ENCODE measurements at places on chromosomes 6 and 20.

GRCh38 chr6:17665132-17665531, 41.6 kb downstream of the NUP153 start:
- no peak for DNase-seq

DNA sequence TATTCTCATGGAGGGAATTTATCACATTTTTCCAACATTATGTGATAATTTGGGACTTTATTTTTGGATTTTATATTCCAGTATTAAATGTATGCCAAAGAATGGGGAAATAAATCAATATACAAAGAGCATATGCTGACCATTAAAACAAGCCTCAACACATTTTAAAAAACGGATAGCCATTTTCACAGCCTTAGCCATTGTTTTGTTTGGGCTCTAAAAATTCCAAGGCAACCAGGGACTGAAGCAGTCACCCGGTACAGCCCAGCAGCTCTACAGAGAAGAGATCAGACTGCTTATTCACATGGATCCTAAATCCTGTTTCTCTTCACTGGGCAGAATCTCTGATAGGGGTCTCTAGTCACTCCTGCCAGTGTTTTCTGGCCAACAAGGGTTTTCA, 150.2 kb upstream of the OGFRL1 start:
- no peak for DNase-seq

GRCh38 chr6:116575227-116575626, 3.9 kb downstream of the RWDD1 start:
- DNase-seq, result no peak

DNA sequence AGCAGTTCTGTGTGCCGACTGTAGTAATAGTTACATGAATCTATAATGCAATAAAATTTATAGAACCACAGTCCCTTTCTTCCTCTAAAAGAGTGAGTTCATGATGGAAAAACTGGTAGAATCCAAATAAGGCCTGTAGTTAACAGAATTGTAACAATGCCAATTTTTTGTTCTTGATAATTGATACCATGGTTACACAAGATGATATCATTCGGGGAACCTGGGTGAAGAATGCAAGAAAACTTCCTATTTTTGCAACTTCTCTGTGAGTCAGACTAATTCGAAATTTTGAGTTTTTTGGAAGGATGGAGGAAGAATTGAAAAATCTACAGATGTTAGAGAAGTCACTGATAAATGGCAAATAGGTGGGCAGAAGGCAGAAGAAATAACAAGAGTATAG, 381.8 kb downstream of the CDKAL1 start:
- DNase-seq, result peak; percentile 60

GRCh38 chr6:7769702-7770101, 43.8 kb downstream of the BMP6 start:
- no peak for DNase-seq

GRCh38 chr6:88982720-88983119, 19.3 kb upstream of the RNGTT start:
- DNase-seq, result no peak

DNA sequence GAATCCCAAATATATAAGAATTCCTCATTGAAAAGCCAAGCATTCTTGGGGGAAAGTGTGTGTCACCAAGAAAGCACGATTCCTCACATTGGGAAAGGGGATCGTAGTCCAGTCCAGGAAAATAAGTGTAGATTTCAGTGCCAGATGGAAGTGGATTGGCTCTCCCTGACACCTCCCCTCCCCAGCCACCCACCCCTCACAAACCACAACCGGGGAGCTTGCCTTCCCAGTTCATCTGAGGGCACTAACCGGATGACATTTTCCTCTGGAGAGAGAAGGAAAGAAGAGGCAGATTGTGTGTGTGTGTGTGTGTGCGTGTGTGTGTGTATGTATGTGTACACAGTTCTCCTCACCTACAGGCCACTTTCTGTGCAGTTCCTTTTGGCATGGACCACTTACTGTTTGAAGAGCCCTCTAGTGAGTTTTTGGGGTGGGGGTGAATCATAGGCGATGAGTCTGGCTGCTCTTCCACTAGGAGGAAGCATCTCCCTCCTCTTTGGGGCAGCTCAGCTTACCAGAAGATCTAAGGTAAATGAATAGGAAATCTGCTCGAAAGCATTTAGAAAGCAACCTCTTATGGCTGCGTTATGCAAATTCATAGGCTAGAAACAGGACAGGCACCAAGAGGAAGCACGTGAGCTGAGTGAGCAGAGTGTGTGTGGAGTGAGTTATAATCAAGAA, 20.8 kb downstream of the DAAM2 start:
- no peak for DNase-seq

DNA sequence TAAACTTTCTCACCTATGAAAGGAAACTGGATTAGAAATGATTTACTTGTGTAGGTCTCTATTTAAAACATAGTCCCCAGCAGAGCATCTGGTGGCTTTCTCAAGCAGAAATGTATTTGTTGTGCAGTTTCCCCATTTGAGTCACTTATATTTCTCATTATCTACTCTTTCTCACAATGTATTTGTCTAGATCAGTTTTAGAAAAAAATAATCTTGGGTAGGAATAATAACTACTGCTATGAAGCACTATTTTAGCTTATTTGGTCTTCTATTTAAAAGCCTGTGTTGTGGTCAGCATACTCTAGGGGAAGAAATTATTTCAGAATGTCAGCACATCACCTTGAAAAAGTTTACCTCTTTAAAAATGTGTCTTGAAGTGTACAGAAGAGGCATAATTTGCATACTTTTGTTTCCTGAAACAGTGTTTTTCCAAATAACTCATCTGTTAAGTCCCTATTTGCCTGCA, 60.9 kb upstream of the PRL start:
- DNase-seq, result no peak

GRCh38 chr20:8909596-8909995, 159.3 kb upstream of the PLCB4 start:
- no peak for DNase-seq

DNA sequence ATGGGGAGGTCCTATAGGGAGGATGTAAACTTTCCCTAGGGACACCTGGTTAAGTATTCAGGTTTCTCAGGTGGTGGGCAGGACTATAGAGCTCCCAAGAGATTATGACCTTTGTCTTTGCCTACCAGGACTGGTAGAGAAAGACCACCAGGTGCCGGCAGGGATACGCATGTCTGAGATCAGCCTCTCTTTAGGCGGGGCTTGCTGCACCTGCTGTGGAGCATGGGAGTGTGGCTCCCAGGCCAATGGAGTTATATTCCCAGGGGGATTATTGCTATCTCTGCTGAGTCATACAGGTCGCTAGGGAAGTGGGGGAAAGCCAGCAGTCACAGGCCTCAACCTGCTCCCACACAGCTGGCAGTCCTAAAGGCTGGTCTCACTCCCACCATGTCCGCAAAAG, 280.5 kb upstream of the MMS22L start:
- DNase-seq, result no peak

DNA sequence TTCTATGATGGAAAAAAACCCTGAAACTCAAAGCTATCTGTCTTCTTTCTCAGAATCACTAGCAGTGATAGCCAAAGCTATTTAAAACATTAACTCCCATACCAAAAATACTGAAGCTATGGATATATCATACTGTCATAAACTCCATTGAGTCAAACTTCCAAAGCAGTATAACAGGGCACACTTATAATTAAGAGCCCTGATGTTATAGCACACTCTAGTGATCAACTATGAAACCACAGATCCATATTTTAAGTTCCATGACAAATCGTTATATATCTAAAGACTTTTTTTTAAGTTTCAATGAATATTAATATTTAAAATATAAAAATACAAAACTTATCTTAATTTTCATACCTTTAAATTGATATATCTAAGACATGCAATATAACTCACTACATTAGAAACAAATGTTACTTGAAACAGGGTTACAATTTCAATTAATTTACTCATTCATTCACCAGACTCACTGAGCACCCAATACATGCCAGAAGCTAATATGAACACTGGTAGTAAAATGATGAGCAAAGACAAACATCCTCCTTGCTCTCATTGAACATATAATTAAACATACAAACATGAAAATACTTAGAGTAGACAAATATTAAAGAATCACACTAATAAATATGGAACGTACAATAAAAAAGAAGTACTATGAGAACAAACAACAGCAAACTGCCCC, 69.3 kb downstream of the IBTK start:
- DNase-seq, result peak; percentile 27

- DNase-seq, result no peak
Measured at GRCh38 chr20:57835074-57835452, 125.2 kb upstream of the PMEPA1 start.

- DNase-seq, result no peak
Measured at GRCh38 chr6:163984124-163984936, 569.8 kb downstream of the QKI start.

DNA sequence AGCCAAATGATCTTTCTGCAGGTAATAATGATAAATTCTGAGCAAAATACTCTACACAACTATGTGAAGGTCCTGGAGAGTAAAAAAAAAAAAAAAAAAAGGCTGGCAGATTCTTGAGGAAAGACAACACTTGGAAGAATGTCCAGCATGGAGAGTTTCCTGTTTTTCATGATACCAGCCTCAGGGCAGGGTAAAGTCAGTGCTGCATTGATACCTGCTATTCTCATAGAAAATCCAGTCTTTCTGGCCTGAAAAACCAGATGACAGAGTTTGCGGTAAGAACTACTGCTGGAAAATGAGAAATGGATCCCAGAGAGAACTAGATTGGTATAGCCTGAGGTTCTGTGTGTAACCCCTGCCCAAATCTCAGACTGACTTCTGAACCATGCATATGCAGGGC, 89.1 kb downstream of the AFG1L start:
- DNase-seq, result no peak

DNA sequence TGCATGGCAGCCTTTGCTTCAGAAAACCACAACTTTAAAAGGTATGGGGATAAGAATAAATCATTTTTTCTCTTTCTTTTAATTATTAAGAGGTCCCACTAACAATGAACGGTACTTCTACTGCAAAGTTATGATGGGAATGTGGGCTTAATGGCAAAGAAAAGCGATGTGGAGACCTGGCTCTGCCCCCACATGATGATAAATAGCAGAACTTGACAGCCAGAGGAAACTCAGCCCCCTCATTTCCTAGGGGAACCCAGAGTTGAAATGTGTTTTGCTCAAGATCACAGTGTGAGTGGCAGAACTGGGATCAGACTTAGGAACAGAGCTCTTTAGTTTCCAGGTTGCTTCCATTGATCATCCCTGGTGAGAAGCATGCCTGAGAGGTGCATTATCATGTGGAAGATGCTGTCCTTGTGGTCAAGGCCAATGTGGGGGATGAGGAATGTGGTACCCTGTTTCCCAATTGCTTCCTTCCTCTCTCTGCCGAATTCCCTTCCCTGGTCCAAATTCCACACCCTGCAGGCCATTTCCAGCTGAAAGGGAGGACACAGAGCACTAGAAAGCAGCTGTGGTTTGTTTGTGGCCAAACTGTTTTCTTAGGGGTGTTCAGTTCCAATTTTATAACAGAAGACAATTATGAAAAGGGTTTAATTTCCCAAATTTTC, 66.0 kb downstream of the BACH2 start:
- no peak for DNase-seq

Data from non-pigmented ciliary epithelial cell (primary cell).